Bronchial epithelial cell (primary cell): ENCODE measurements at places on chromosomes 11 and 22. TPM values are rescaled to one million over a fixed set of nuclear protein-coding genes. Genes with fewer than 3 reads are reported as not detected.

The OR52H1 gene
- 0.38 TPM in 1 of 2 replicates, not detected in the other for total RNA-seq

The OR8D1 gene
- total RNA-seq = not detected in 2 replicates

The POU2AF2 gene
- total RNA-seq = not detected in 2 replicates

GRCh38 chr22:49566141-49566541 is 261.5 kb downstream of the BRD1 start:
- DNase-seq = no peak

- no peak for DNase-seq
Measured at GRCh38 chr11:123576501-123576900, 77.9 kb downstream of the SCN3B start.

DNA sequence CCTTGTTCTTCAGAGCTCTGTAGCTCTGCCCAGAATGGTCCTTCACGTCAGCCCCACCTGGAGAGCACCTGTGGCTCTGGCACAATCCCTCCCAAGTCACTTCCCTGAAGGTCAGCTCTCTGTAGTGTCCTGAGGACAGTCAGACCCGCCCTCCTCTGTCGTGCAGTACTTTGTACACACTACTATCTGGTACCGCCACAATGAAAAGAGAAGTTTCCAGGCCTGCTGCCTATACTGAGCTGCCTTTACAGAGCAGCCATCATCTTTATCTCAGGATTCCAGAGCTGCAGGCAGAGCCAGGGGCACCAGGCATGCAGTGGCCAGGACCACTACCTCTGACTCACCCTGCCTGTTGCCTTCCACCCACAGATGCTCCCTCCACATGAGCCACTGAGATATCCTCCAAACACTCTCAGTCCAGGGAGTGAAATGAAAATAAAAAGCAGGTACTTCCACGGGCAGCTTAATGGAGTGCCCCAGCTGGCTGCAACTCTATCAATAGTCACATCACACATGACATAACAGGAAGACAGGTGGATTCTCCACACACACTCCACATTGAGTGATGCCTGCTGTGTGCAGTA is 7.3 kb downstream of the PACSIN2 start:
- no peak for DNase-seq

DNA sequence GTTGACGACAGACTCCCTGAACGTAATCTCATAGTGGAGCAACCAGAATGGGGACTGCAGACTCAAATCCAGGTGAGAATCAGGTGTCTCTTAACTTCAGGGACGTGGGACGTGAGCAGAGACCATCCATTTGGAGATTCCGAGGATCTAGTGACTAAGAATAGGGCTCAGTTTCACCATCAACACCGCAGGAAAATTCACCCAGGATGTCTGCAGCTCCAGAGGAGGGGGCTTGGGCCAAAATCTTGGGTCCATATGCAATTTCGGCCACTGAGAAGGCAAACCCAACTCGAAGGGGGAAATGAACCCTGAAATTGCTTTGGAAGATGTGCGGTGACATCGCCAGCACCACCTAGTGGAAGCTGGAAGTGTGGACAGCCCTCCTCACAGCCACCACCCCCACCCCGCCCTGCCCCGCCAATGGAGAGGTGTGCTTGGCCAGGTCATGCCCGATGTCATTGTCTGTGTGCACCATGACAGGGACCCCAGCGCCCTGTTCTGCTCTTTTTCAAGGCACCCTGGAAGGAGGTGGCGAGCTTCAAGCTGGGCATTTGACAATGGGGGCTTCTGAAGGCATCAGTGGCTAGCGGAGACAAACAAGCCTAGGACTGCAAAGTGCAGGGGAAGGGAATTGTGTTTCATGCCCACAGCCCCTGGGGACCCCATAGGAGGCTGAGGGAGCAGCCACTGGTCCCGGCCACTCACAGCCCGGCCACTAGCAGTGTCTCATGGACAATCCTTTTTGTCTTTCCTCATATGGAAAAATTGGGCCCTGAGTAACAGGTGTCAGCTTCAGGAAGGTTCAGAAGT is 24.8 kb downstream of the APOL1 start:
- DNase-seq = peak; percentile 61

DNA sequence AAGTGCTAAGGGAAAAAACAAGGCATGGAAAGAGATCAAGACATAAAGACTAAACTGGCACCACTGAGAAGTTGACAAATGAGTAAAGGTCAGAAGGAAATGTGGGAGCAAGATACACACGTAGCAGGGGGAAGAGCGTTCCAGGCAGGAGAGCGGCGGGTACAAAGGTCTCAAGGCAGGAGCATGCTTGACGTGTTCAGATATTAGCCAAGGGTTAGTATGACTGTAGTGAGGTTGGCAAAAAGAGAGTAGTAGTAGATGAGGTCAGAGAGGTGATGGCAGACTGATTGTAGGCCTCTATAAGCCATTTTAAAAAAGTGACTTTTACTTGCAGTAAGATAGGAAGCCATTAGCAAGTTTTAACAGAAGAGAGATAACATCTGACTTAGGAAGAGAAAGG is 9.9 kb downstream of the SYT9 start:
- DNase-seq = no peak

DNA sequence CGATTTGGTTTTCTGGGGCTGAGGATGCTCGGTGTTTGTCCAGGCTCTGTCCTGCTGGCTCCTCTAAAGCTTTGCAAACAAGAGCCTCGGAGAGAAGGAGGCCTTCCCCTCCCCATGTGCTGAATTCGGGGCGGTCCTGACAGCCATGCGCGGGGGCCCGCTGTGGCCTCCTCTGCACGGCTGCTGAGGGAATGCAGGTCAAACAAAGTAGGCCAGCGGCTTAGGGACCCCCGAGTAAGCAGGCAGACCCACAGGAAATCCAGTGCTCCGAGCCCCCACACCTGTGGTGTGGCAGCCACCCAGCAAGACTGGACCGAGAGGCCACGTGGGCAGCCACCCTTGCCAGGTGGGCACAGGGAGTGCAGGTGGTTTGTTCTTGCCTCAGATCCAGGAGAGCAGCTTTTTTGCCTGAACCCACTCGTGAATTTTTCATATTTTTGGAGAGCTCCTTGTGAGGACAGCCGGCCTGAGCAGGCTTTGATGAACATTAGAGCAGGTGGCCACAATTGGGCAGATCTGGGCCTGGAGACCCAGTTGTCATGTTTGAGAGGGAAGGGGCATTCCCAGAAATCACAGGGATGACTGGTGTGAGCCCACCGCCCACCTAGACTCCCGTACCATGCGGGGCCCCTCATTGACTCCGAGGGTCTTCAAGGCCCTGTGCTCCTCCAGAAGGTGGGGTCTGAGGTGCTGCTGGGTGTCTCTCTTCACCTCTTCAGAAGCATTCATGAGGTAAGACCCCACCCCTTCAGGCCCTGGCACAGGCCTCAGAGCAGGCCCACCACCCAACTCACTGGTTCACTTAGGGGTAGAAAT is 43.0 kb upstream of the KCNQ1OT1 start:
- no peak for DNase-seq

DNA sequence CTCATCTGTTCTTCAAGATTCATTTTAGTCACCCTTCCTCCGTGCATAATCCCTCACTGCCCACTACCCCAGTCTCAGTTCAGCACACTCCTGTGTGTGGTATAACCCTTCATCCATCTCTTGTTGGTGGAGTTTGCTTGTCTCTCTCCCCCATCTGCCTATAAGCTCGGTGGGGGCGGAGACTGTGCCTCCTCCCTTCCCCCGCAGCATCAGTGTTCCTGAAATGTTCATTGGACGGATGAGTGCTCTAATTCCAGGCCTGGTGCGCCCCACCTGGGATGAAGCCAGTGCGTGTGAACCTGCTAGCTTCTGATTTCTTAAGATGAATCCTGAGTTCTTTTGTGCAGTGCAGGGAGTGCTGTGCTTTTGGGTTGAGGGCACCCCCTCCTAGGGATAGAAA is 100.0 kb downstream of the GRIK4 start:
- no peak for DNase-seq

DNA sequence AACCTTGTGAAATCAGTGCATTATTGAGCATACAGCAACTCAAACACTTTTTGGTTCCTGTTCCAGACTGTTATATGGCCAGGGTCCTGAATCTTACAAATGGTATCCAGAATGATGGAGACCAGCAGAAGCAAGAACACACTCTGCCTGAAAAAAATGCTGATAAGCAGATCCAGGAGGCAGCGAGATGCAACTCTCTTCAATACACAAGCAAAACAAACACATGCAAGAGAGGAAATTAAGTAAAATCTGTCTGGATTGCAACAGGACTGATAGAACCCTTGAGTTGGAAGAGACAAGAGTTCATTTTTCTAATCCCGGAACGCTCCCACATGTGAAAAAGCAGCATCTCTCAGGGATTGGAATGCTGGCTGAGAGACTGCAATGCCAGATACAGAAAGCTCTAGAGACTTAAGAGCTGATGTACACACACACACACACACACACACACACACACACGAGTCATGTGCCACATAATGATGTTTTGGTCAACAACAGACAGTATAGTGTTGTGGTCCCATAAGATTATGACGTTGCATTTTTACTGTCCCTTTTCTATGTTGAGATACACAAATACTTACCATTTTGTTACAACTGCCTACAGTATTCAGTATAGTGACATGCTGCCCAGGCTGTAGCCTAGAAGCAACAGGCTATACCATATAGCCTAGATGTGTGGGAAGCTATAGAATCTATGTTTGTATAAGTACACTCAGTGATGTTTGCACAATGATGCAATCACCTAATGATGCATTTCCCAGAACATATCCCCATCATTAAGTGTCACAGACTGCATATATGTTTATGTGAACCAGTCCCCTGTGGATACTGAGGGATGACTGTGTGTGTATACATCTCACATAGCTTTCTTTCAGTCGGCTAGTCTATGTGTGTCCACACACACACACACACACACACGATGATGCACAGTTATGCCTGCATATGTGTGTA is 406.6 kb downstream of the LARGE1 start:
- DNase-seq = peak; percentile 72
